ENCODE measurements at places on chromosomes 3 and 15. TPM values are rescaled to one million over a fixed set of nuclear protein-coding genes. Genes with fewer than 3 reads are reported as not detected.

DNA sequence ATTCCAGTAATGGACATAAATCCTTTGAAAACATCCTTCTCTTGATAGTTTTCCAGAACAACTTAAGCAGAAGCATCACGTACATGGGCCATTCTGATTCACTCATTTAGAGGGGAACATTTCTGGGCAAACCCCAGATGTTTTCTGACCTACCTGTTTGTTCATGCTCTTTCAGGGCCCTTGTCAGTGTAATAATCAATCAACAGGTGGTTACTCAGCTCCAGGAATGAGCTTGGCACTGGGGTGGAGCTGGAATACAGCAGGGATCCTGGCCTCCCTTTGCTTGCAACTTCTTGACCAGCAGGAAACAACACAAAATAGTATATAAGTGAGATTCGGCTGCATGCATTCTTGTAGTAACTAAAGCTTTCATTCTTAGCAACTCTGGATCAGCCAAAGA is 9.2 kb upstream of the UBE2E1 start:
- DNase-seq = no peak

- no peak for DNase-seq
Observed at GRCh38 chr3:141227216-141227615, 4.4 kb upstream of the PXYLP1 start.

Gene CNOT10
- 26.5 TPM for total RNA-seq

Gene POPDC2
- total RNA-seq = 7.0 TPM

All from posterior vena cava (tissue), 2 donors.